Stimulated activated CD4-positive, alpha-beta T cell treated with anti-CD3 and anti-CD28 coated beads, Interleukin-12 subunit alpha, Interleukin-12 subunit beta, amount 100 ng/mL, for 4 hours (primary cell): ENCODE measurements at places on chromosomes 6 and 20.

- peak; percentile 21 for DNase-seq
Observed at GRCh38 chr6:14454473-14454775, 336.9 kb downstream of the CD83 start.

DNA sequence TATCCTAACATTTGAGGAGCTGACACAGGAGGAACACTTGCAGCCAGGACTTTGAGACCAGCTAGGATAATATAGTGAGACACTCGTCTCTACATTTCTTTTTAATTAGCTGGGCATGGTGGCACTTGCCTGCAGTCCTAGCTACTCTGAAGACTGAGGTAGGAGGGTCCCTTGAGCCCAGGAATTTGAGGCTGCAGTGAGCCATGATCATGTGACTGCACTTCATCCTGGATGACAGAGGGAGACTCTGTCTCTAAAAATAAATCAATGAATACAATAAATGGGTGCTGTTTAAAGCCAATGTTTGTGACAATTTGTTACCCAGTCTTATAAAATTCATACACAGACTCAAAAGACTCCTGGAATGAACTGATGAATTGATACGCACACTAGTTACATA, 1.8 kb upstream of the HLA-G start:
- DNase-seq: no peak

DNA sequence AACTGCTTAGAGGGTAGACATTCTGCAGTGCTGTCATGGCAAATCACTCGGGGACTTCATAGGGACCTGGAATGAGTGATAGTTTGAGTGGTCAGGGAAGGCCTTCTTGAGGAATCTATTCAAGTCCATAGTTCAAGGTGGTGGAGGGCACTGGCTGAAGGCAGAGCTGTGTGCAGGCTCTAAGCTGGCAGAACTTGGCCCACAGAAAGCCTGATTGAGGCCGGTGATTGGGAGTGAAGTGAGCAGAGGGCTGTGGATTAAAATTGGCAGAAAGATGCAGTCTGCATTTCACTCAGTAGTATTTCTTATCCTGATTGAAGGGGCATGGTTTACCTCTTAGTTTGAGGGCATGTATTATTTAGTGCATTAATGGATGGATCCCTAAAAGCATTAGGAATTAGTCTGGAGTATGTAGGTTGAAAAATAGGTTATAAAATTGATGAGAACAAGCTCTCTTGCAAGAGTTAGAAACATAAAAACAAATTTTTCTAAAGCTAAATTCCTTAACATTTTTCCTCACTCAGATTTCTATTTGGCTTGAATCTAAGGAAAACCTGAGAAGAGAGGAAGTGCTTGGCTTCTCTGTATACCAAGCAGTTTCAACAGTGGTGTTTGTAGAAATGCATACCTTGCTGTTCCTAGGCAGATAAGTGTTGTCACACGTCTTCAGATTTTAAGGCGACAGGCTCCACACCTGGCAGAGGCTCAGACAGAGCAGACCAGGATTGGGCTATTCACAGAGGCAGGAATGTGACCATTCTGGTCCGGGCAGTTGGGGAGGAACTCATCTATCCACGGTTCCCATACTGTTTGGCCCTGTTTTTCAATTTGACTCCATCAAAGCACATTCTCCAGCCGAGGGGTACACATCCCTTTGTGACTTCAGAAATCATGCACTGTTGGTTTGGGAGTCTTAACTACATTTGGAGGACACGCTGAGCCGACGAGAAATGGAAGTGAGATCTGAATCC, 45.2 kb downstream of the UTRN start:
- DNase-seq: no peak

DNA sequence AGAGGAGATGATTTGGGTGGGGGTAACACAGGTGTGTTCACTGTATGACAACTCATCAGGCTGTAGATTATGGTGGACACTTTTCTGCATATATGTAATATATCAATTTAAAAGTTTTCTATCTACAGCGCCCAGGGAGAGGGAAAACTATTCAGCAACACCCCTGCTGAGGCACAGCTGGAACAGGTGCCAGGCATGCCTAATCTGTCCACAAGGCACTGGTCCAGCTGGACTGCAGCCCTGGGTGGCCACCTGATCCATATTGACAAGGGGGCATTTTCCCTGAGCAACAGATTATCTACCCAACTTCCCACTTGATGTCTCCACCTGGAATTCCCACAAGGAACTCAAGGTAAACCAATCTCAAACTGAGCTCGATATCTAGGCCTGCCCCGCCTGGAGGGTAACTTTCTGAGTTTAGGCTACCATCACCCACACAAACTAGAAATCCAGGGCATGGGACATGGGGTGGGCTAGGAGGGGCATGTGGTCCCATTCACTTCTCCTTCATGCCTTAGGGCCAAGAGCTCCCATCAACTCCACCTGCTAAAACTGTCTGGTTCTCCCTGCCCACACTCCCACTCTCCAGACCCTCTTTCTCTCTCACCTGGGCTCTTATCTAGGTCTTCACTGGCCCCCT, 4.6 kb downstream of the SLC22A16 start:
- DNase-seq: no peak
